CD8-positive, alpha-beta memory T cell (primary cell): ENCODE measurements at places on chromosomes 2 and 18. TPM values are rescaled to one million over a fixed set of nuclear protein-coding genes. Genes with fewer than 3 reads are reported as not detected.

The CABYR gene
- 1.7 TPM for total RNA-seq

- DNase-seq = peak; percentile 25
Observed at GRCh38 chr2:42141687-42142546, 27.2 kb upstream of the EML4 start.

The MBOAT2 gene
- 3.3 TPM for total RNA-seq

The SNTG2 gene
- total RNA-seq = 1.3 TPM

The PSMA8 gene
- total RNA-seq = 1.7 TPM

The CTDP1 gene
- total RNA-seq = 38.0 TPM

DNA sequence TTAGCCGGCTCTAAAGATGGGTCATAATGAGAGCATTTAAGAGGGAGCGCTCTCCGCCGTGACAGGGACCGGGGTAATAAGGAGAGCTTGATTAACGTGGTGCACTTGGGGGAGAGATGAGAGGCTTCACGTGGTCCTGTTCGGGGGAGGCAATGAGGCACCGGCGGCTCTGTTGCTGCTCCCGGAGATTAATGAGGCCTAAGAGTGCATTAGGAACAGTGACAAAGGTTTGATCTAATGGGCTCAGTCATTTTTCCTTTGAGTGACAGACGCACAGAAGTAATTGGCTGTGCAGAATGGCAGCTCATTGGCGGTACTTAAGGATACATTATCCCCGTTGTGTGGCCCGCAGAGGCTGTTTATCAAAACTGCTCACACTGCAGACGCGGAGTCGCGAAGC is 250.7 kb downstream of the GBX2 start:
- no peak for DNase-seq

The GAL3ST2 gene
- total RNA-seq = not detected

DNA sequence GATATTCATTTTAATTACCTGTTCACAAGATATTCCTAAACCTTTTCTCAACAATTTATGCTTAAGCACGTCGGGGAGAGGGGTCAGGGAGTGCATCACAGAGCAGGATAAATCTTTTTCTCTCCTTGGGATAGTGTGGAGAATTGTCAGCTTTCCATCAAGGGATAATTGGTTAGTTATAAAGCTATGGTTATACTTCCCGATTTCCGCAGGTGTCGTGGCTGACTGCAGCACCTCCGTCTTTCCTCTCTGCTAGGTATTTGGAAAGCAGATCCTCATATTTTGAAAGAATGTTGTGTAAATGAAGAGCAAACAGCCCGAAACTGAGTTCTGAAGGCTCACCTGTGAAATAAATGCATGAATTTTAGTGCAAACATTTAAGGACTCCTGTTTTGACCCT is 778 bp downstream of the DYNC2LI1 start:
- no peak for DNase-seq
